Muscle of leg (tissue), 16 donors: ENCODE measurements at places on chromosomes 2 and 18. TPM values are rescaled to one million over a fixed set of nuclear protein-coding genes. Genes with fewer than 3 reads are reported as not detected.
A peak's percentile ranks its signal among the peaks of the same experiment; 100 is the strongest.

Gene ATP6V1B1
- 1.6 TPM for polyA plus RNA-seq

Gene ZNF396
- 1.2 TPM for polyA plus RNA-seq

Gene FSIP2
- polyA plus RNA-seq, result 0.63 TPM

Gene UGT1A7
- polyA plus RNA-seq, result not detected

Gene ORC2
- 16.8 TPM for polyA plus RNA-seq

DNA sequence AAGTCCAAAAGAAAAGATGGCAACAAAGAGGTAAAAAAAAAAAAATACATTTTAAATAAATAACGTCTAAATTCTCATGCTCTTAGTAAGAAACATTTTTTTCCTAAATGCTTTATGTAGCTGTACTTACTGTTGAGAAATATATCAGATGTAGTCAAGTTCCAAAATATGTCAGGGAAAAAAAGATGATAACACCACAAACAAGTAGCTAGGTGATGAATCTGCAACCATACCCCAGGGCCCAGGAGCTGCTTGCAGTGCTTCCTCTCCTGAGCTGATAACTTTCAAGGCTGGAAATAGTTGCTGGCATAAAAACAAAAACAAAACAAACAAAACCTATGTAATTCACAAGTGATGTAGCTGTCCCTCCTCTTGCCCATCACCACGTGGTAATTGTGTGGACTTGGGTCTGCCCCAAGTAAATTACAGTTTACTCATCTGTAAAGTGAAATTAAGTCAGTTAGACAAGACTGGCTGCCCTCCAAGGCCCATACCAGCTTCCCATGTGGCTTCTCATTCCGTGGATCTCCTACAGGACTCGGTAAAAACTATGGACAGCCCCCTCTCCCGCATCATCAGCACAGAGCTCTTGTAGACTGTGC, 82.6 kb downstream of the SP100 start:
- no peak for DNase-seq

- no peak for DNase-seq
Measured at GRCh38 chr2:115848192-115848591, 1405.8 kb downstream of the DPP10 start.

DNA sequence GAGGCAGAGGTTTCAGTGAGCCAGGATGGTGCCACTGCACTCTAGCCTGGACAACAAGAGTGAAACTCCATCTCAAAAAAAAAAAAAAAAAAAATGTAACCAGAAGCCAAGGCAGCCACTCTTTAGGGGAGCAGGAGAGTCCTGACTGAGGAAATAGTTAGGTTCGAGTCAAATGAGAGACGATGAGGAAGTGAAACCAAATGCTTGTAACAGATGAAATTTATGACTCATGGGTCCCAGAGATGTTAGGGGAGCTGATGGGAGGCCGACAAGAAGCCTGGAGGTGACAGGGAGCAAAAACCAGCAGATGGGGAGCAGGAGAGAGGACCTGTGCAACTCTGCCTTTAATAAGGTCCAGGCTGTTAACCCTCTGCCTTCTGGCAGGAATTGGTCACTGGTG, 756.1 kb upstream of the DDX18 start:
- DNase-seq, result no peak

- no peak for DNase-seq
Measured at GRCh38 chr2:230907361-230908091, 17.5 kb downstream of the GPR55 start.

DNA sequence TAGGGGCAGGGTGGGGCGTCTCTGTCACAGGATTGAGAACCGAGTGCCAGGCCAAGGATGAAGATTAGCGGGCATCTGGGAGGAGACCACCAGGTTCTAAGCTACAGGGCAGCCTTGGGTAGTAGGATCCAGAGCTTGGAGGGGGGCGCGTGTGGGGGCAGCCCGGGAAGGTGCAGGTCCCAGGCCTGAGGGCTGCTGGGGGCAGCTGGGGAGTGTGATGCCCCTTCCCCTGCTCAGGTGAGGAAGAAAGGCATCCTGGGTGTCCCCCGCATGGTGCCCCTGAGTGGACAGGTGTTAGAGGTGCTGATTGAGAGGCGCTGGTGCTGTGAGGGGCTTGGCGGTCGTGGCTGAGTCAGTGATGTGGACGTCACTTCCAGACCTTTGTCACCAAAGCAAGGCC, 33.9 kb upstream of the MBP start:
- peak; percentile 9 for DNase-seq

GRCh38 chr2:71070294-71071093, 2.0 kb downstream of the NAGK start:
- DNase-seq, result peak; percentile 36

- no peak for DNase-seq
Measured at GRCh38 chr2:86199834-86200177, 549 bp downstream of the MRPL35 start.
